Brain microvascular endothelial cell (primary cell): ENCODE measurements at places on chromosomes 13 and 19.

- DNase-seq: peak; percentile 15
Measured at GRCh38 chr13:53782488-53782961, 753.9 kb downstream of the OLFM4 start.

DNA sequence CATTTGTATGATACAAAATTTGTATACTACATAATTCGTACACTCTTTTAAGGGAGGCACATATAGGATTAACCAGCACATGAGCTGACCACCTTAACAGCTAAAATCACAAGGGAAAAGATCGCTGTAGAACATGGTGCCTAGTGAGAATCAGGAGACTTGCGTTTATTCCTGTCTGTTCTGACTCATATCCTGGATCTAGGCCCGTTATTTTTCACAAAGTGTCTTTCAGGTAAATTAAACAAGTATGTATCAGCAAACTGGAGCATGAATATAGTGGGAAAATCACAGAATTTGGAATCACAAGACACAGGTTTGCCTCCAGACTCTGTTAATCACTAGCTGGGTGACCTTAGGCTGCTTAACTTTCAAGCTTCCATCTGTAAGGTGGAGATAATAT, 47.5 kb upstream of the ESD start:
- no peak for DNase-seq

DNA sequence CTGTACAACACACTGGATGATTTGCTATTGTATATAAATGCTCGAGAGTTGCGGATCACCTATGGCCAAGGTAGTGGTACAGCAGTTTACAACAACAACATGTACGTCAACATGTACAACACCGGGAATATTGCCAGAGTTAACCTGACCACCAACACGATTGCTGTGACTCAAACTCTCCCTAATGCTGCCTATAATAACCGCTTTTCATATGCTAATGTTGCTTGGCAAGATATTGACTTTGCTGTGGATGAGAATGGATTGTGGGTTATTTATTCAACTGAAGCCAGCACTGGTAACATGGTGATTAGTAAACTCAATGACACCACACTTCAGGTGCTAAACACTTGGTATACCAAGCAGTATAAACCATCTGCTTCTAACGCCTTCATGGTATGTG, 21.5 kb downstream of the OLFM4 start:
- no peak for DNase-seq

DNA sequence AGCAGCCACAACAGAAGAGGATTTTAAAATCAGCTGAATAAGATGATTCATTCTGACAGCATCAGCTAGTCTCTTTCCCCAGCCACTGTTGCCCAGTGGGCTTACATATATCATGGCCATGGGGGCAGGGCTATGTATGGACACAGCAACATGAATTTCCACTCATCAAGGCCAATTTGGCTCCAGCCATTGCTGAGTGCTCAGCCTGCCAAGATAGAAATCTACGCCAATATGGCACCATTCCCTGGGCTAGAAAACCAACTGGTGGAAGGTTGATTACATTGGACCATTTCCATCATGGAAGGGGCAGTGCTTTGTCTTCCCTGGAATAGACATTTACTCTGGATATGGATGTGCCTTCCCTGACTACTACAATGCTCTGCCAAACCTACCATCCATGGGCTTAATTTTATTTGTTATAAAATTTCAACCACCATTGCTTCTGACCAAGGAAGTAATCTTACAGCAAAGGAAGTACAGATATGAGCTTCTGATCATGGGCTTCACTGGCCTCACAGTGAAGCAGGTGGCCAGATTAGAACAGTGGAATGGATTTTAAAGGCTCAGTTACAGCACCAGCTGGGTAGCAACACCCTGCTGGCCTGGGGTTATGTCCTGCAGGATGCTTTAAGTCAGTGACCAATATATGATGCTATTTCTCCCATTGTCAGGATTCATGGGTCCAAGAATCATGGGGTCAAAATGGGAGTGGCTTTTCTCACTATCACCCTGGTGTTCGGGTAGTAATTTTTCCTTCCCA, 9.8 kb upstream of the ALOX5AP start:
- DNase-seq: peak; percentile 19

DNA sequence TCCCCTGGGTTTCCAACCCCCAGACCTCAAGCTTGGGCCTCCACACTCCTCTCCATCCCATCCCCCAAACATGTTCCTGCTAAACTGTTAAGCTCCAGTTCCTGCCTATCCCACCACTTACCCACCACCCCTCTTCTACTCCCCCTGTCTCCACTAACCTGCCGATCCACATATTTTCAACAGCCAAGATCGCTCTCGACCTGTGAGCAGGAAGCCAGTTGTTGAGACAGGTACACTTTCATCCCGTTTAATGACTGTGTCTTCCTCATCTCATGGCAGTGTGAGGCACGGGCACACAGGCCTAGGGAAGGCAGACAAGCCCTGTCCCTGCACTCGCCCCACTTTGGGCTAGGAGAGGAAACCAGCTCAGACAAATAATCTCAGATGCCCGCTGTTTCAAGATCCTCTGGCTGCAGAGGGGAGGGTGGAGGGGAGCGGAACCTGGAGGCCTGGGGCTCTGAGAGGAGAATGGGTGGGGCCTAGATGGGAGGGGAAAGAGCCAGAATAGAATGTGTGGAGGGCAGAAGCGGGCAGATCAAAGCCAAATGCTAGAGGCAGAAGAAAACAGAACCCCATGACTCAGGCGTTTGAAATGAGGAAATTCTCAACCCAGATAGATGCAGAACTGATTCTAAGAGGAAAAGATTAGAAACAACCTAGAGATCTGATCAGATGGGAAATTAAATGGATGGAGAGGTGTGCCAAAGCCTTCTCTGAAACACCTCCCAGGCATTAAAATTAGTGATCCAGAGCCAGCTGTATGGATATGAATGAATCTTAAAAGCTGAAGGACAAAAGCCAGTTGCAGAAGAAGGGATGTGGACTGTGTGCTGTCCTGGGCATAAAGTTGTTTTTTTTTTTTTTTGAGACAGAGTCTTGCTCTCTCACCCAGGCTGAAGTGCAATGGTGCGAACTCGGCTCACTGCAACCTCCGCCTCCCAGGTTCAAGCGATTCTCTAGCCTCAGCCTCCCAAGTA, 16.9 kb upstream of the CYP2S1 start:
- DNase-seq: peak; percentile 69

DNA sequence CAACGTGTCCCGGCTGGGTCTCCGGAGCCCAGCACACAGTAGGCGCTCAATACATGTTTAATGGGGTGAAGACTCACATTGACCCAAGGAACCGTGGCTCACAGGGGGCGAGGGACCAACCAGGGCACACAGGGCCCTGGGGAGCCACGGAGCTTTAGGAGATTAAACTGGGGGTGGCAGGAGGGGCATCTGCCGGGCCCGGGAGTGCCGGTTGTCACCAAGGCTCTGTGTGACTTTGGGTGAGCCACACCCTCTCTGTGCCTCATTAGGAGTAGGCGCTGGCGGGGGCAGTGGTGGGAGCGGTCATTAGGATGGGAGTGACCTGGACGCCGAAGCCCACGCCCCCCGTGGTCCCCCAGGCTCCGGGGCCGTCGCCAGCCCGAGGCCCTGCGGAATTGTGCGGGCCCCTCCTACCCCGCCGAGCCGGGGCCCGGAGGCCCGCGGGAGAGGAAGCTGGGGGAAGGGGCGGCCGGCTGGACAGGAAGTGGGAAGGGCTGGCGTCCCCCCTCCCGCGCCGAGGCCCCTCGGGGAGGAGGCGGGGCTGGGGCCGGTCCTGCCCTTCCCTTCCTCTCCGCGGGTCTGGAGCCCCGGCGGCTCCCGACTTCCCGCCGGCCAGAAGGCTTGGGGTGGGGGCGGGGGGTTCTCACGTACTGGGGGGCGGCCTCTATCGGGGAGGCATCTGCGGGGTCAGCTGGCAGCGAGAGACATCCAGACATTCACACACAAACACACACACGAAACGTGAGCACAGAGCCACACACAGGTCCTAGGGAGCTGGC, 1.8 kb upstream of the SSBP4 start:
- DNase-seq: peak; percentile 56

- DNase-seq: no peak
Measured at GRCh38 chr13:78601874-78602560, 1.3 kb downstream of the POU4F1 start.

DNA sequence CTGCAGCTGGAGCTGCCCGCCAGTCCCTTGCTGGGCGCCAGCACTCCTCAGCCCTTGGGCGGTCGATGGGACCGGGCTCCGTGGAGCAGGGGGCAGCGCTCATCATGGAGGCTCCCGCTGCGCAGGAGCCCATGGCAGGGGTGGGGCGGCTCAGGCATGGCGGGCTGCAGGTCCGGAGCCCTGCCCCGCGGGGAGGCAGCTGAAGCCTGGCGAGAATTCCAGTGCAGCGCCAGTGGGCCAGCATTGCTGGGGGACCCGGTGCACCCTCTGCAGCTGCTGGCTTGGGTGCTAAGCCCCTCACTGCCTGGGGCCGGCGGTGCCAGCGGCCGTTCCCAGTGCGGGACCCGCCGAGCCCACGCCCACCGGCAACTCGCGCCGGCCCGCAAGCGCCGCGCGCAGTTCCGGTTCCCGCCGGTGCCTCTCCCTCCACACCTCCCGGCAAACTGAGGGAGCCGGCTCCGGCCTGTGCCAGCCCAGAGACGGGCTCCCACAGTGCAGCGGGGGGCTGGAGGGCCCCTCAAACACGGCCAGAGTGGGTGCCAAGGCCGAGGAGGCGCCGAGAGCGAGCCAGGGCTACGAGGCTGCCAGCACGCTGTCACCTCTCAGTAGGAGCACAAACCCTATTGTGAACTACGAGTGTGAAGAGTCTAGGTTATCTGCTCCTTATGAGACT, 687.1 kb downstream of the PCDH17 start:
- DNase-seq: no peak

DNA sequence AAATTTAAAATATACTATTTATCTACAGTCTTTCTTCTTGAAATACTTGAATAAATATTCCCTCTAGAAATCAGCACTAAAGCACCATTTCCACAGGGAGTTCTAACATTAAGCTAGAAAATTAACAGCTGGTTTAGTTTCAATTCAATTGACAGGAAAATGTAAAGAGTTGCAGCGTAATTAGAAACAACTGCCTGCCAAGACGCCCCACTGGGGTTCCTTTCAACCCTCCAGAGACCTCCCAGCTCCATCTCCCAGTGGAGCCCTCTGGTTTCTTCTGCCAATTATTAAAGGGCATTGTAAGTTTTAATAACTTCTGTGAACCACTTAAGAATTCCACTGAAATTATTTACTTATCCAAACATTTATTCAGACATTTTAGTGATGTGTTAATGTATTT, 4.2 kb downstream of the GJA3 start:
- no peak for DNase-seq

DNA sequence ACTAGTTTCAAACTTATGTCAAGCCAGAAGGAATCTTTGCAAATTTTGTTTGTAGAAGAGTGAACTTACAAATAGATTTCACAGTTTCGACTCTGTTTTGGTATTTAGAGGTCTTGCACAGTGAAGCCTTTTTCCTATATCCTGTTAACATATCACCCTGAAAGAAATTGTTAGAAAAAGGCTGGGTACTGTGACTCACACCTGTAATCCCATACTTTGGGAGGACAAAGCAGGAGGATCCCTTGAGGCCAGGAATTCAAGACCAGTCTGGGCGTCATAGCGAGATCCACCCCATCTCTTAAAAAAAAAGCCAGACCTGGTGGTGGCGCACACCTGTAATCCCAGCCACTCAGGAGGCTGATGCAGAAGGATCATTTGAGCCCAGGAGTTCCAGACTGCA, 224.0 kb downstream of the GGACT start:
- DNase-seq: no peak

DNA sequence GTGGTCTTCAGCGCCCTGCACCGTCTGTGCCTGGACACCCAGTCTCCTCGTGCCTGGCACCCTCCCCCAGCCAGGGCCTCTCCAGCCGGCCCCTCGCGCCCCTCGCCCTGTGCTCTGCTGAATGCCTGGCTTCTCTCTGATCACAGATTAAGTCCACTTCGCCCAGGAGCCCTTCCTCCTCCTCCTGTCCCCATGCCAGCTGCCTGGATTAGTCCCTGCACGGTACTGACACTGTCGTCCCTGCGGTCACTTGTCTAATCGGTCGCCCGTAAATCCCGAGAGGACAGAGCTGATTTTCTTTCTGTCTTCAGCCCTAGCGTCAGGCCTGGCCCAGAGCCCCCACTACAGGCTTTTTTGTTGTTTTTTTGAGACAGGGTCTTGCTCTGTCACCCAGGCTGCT, 6.6 kb downstream of the THOP1 start:
- no peak for DNase-seq

GRCh38 chr13:80035096-80035495, 305.8 kb downstream of the SPRY2 start:
- DNase-seq: no peak

DNA sequence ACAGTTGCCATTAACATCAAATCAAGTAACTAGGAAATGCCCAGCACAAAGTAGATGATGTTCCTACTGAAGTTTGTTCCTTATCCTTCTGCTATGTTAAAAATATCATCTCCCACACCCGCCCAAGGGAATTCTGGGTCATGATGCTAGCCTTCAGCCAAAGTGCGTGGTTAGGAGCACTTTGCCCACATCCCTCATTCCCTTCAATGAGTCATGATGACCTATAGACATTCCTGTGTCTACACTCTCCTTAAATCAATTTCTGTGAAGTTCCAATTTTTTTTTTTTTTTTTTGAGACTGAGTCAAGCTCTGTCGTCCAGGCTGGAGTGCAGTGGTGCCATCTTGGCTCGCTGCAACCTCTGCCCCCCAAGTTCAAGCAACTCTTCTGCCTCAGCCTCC, 17.0 kb downstream of the RXFP2 start:
- peak; percentile 91 for DNase-seq

GRCh38 chr19:941292-942132, 15.7 kb downstream of the ARID3A start:
- DNase-seq: no peak

DNA sequence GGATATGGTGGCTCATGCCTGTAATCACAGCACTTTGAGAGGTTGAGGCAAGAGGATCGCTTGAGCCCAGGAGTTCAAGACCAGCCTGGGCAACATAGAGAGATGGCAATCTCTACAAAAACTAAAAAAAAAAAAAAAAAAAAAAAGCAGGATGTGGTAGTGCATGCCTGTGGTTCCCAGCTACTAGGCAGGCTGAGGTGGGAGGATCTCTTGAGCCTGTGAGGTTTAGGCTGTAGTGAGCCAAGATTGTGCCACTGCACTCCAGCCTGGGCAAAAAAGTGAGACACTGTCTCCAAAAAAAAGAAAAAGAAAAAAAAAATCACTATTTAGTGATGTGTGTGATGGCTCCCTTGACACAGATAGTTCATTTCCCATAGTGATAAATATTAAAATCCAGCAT, 365.0 kb upstream of the NBEA start:
- DNase-seq: peak; percentile 27

DNA sequence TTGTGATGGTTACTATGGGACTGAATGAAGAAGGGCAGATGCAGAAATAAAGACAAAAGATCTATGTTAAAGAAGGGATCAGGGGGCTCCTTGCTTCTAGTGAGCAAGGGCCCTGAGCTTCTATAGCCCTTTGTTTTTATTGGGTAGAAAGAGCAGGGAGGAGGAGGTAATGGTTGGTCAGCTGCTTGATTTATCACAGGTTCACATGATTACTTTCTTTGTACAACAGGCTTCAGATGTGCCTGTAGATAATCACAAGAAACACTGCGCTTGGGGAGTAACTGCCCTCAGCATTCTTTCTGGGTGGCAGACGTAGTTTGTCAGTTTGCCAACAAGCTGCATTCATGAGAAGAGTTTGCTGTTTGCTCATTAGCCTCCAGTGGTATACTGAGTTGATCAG, 4.8 kb upstream of the ZNF439 start:
- DNase-seq: no peak
